ENCODE measurements at places on chromosomes 3 and 15.
A peak's percentile ranks its signal among the peaks of the same experiment; 100 is the strongest.

DNA sequence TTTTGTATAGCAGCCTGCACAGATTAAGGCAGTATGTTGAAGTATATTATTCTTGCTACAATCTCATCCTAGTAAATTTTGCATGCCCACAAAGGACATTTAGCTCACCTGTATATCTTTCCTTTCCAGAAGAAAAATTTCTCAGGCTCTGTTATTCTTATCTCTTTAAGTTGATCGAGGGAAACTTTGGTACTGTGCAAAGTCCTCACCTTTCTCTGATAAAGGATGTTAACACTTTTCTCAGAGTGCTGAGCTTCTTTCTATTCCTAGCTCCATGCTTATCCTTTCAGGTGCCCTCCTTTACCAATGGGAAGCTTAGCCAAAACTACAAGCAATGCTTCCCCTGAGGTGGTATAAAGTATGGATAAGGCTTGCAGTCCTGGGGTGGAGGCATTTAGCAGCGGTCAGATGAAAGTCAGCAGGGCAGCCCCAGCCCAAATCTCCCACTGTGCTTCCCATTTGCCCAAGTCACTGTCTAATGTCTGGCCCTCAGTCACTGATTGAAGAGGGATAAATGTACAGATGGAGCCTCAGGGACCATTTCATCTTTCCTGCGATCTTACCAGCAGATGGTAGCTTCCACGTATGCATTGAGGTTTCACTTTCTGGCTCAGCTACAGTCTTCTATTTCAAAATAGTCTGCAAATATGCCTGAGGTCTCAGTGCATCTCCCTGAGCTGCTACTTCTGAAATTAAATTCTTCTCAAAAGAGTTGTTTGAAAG, 127.8 kb upstream of the P2RY1 start:
- no peak for DNase-seq

- no peak for DNase-seq
Observed at GRCh38 chr15:40600956-40601355, 6.9 kb downstream of the KNL1 start.

- no peak for DNase-seq
Observed at GRCh38 chr15:52115598-52116427, 3.2 kb upstream of the BCL2L10 start.

DNA sequence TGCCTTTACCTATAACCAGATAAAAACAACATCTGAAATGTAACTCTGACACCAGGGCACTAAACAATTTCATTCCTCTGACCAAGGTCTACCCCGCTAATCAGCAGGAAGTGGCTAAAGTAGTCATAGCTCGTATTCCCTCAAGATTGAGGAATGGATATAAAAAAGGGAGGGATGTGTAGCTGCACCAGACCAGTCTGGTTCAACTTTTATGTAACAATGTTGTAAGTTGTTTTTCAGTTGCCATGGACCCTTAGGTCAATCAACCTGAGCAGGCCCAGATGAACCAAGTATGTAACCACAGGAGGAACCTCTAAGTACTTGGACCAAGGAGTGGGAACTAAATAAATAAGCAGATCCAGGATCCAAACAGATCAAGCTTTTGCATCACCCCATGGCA, 28.4 kb upstream of the IFT57 start:
- peak; percentile 61 for DNase-seq

GRCh38 chr3:186473166-186473565, 71.0 kb downstream of the CRYGS start:
- no peak for DNase-seq

- DNase-seq: no peak
Observed at GRCh38 chr3:59186725-59187124, 136.9 kb upstream of the CFAP20DC start.

- DNase-seq: no peak
Observed at GRCh38 chr15:64355348-64355943, 527 bp downstream of the CSNK1G1 start.

- no peak for DNase-seq
Observed at GRCh38 chr3:11711876-11712275, 68.2 kb upstream of the VGLL4 start.

GRCh38 chr3:153762411-153763235, 358.6 kb upstream of the ARHGEF26 start:
- DNase-seq: no peak

GRCh38 chr15:45146405-45146804, 16.6 kb downstream of the DUOX1 start:
- DNase-seq: no peak

DNA sequence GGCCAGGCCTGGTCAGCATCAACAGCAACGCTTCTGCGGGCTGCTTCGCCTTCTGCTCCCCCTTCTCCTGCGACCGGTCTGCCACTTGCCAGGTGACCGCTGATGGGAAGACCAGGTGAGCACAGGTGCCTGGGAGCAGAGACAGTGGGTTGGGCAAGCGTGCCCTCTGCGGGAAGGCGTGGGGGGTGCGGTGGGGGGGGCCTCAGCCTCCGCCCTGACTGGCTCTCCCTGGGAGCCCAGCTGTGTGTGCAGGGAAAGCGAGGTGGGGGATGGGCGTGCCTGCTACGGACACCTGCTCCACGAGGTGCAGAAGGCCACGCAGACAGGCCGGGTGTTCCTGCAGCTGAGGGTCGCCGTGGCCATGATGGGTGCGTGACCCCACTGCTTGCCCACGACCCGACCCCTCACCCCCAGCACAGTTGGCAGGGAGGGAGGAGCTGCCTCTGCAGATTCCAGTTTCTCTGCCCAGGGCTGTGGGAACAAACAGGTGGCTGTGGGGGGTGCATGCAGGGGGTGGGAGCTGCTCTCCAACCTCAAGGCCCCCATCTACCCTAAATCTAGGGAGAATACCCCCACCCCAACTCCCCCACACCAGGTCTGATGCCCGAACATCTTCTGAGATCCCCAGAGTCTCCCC, 8.8 kb downstream of the STAB1 start:
- DNase-seq: no peak

GRCh38 chr3:124352149-124352539, 360.2 kb upstream of the ROPN1 start:
- DNase-seq: no peak

DNA sequence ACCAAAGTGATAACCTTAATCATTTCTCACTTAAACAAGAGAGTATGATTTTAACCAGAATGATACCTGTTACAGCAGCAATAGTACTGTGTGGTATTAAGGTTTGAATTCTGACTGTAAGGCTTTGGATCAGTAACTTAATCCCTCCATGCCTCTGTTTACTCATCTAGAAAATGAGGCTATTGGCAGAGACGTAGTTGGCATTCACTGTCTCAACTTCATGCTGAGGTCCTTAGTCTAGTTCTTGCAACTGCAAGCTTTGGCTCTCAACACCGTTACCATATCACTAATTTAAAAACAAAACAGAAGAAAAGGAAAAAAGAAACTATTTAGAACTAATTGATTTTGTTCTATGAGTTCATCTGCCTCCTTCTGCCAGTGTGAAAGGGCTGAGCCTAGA, 875.4 kb downstream of the MCTP2 start:
- DNase-seq: no peak

- DNase-seq: no peak
Observed at GRCh38 chr15:52193791-52194190, 2.6 kb upstream of the GNB5 start.

GRCh38 chr15:69060041-69060481, 45.6 kb downstream of the NOX5 start:
- no peak for DNase-seq

DNA sequence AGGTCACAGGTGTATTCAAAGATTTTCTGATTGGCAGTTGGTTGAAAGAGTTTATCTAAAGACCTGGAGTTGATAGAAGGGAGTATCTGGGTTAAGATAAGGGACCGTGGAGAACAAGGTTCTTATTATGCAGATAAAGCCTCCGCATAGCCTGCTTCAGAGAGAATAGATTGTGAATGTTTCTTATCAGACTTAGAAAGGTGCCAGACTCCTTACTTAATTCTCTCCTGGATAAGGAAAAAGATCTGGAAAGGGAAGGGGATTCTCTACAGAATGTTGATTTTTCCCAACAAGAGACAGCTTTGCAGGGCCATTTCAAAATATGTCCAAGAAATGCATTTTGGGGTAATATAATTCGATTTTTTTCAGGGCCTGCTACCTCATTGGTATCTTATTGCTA, 341.3 kb upstream of the RARB start:
- DNase-seq: no peak

GRCh38 chr3:149768704-149769103, 16.4 kb upstream of the COMMD2 start:
- no peak for DNase-seq

- DNase-seq: no peak
Observed at GRCh38 chr3:157369727-157370421, 66.8 kb upstream of the PTX3 start.

GRCh38 chr3:43783987-43784639, 93.4 kb downstream of the ABHD5 start:
- DNase-seq: no peak

DNA sequence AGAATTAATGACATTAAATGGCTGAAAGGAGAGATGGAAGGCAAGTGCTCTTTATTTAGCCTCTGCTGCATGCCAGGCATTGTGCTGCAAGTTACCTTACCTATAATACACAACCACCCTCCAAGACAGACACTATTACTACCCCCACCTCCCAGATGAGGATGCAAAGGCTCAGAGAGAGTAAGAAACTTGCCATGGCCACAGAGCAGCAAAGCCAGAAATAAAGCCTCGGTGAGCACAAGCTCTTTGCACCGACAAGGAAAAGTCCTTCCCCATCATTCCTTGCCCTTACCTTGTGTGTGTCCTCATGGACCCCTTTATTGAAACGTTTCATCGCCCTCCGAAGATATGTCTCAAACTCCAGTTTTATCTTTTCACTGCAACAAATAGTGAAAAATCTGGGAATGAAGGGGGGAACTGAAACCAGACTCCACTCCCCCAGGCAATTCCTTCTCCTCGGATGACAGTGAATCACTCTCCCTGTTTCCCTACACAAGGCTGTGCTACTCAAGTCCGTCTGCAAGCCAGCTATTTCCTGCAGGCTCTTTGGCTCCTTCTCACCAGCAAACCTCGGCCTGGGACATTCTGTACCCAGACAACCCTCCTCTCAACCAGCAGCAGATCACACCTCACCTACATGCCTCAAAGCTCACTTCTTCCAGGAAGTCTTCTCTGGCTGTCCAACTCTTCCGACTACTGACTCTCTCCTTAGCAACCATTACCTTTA, 11.4 kb downstream of the XPC start:
- DNase-seq: no peak

DNA sequence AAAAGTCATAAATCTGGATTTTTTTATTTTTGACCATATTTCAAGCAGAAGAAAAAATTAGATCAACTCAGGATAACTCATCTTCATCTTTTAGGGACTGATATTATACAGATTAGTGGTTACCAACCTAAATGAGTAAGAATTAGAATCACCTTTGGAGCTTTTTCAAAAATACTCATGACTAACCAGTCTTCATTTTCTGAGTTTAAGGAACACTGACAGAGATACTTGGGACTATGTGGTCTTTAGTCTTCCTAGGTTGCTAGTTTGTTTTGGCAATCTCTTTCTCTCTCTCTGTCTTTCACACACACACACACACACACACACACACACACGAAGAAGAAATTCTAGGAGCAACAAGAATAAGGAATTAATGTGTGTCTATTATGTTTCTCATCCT, 50.1 kb downstream of the TMOD3 start:
- peak; percentile 45 for DNase-seq

- no peak for DNase-seq
Observed at GRCh38 chr15:31347981-31348803, 21.6 kb downstream of the KLF13 start.

GRCh38 chr3:52299879-52300611, 12.4 kb downstream of the GLYCTK start:
- peak; percentile 61 for DNase-seq

DNA sequence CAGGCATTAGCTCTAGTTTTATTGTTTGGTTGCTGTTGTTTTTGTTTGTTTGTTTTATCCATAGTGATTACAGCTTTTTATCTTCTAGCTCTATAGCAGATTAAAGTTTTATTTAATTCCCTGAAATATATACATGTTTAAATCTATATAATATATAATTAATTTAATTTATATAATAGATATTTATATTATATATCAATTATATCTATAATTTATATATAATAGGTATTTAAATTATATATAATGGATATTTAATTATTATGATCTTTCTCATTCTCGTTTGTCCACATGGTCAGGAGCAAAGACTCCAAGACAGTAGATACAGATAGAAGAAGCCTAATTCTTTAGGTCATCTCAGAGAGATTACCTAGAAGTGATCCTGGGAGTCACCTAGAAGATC, 238.8 kb upstream of the GPR149 start:
- no peak for DNase-seq

DNA sequence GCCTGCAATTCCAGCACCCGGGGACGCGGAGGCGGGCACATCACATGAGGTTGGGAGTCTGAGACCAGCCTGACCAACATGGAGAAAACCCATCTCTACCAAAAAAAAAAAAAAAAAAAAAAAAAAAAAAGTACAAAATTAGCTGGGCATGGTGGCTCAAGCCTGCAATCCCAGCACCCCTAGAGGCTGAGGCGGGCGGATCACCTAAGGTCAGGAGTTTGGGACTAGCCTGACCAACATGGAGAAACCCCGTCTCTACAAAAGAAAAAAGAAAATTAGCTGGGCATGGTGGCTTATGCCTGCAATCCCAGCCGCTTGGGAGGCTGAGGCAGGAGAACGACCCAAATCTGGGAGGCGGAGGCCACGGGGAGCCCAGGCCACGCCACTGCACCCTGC, 7.5 kb upstream of the FAN1 start:
- DNase-seq: no peak
